Activated CD8-positive, alpha-beta memory T cell treated with anti-CD3 and anti-CD28 coated beads, Interleukin-2, amount 50 U/mL, for 48 hours (primary cell): ENCODE measurements at places on chromosomes 11 and 22.

GRCh38 chr22:39898997-39899396 is 1.9 kb upstream of the GRAP2 start:
- no peak for DNase-seq

GRCh38 chr11:91104237-91104636 is 881.4 kb upstream of the CHORDC1 start:
- DNase-seq, result no peak

DNA sequence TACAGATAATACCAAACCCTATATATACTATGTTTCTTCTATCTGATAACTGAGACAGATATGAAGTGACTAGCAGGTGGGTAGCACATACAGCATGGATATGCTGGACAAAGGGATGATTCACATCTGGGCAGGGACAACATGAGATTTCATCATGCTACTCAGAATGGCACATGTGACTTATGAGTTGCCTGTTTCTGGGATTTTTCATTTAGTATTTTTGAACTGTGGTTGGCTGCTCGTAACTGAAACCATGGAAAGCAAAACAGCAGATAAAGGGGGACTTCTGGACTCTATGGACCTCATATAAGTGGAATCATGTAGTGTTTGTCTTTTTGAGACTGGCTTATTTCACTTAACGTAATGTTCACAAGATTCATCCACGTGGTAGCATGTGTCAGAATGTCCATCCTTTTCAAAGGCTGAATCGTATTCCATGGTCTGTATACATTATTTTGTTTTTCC is 883.0 kb downstream of the TBC1D22A start:
- no peak for DNase-seq

GRCh38 chr11:4890279-4890678 is 8.6 kb downstream of the OR51T1 start:
- no peak for DNase-seq

- no peak for DNase-seq
Measured at GRCh38 chr11:120854988-120855387, 168.9 kb upstream of the TBCEL start.
